ENCODE measurements at places on chromosomes 16 and 17. TPM values are rescaled to one million over a fixed set of nuclear protein-coding genes. Genes with fewer than 3 reads are reported as not detected.

DNA sequence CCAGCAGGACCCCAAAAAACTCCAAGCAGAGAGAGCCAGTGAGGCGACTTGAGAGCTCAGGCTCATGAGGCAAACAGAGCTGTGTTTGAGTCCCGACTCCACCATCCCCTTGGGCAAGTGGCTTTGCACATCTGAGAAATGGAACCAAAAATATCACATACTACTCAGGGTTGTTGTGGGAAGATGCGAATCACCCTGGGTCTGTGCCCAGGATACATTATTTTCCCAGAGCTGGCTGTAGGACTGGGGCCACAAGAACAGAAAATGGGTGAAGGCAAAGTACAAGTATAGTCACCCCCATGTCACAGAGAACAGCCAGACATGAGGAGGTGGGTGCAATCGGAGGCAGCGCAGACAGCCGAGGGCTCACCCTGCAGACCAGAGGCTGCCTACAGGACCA is 127.3 kb downstream of the GAS7 start:
- DNase-seq: no peak

DNA sequence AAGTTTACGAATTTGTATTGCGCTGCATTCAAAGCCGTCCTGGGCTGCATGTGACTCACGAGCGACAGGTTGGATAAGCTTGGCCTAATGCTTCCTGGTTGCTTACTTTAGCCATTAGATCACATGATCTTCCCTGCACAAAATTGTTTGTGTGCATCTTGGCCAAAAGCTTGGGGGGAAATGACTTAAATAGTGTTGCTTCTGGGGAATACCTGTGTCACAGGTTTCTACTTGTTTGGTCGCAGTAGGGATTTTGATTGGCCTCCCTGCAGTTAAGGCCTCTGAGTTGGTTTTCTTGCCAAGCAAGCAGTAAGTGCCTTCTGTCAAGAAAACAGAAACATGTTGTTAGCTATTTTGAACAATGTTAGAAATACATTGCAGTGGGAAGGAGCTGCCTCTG is 39.6 kb upstream of the DUSP14 start:
- no peak for DNase-seq

DNA sequence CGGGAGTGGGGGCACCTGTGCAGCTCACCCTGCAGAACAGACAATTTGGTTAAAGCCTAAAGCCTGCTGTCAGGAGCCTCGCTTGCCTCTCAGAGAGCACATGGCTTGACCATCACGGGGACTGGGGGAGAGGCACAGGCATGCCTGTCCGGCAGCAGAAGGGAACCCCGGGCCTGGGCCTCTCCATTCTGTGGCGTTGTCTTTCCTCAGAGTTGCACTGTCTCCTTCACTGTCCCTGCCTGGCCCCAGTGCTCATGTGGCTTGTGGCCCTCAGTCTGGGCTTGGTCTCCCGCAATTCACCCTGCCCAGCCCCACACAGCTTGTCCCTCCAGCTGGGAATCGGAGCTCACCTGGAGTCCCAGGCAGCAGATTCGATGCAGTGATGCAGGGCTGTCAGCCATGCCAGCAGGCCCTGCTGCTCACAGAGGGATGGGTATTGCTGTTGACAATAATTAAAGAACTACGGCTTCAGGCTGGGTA is 189.9 kb downstream of the SEC14L1 start:
- DNase-seq: peak; percentile 61

RAB11FIP4 gene
- total RNA-seq: 26.4 TPM

HCRT gene
- not detected for total RNA-seq

GPR139 gene
- not detected for total RNA-seq

ATF7IP2 gene
- total RNA-seq: 23.4 TPM

GRCh38 chr17:31726980-31727427 is 132.0 kb downstream of the COPRS start:
- no peak for DNase-seq

GRCh38 chr17:63855185-63855584 is 12.7 kb upstream of the SMARCD2 start:
- DNase-seq: no peak

- no peak for DNase-seq
Measured at GRCh38 chr16:65510850-65511249, 389.0 kb upstream of the CDH11 start.

GRCh38 chr16:51508490-51509212 is 357.6 kb upstream of the SALL1 start:
- no peak for DNase-seq

GRCh38 chr17:73327676-73328075 is 15.9 kb upstream of the CDC42EP4 start:
- no peak for DNase-seq

TP53TG3C gene
- not detected for total RNA-seq

DNA sequence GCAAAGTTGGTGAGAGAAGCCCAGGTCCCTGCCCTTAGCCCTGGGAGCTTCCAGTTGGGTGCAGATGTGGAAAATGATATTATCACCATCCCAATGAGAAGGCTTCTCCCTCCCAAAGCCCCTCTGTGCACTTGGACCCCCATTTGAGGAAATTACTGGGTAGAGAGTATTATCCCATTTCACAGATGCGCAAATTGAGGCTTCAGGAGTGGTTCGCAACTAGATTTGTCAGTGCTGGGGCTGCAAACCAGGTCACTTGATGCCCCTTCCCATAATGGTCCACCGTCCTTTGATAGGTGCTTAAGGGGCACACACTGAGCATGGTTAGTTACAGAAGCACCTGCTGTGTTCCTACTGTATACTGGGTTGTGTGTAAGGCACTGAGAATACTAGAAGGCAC is 14.3 kb upstream of the FOXN1 start:
- DNase-seq: no peak

OR1G1 gene
- total RNA-seq: not detected

DNA sequence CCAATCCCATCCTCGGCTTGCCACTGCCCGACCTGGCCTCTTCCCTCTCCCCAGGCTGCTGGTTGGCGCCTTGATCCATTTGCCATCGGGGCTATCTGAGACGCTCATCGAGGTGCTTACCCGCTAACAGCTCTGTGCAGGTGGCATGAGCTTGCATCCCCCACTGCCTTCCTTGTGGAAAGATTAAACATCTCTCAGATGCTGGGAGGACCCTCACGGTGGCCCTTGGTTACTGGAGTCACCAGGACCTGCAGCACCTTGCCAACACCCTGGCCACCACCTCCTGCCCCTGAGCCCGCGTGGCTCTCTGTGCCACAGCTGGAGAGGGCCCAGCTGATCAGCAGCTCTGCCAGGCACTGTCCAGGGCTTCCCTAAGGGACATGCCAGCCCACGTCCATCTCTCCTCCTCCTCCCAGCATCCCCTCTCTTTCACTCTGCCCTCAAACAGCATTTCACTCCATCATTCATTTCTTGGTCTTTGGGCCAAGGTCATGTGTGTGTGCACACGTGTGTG is 249.6 kb downstream of the RBFOX3 start:
- no peak for DNase-seq

DNA sequence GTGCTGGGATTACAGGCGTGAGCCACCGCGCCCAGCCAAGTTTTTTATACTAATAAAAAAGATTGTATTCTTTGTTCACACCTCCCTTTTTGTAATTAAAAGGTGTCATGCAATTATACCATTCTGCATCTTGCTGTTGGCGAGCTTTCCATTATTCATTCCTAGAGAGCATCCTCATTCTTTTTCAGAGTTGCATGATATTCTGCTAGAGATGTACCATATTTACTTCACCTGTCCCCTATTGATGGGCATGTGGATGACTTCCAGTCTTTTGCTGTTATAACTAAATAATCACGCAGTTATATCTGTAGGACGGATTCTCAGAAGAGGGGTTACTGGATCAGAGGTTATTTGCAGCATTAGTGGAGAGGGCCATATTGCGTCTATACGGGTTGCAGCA is 17.0 kb downstream of the SGSM2 start:
- no peak for DNase-seq
